ENCODE measurements at places on chromosomes 1 and 21.

GRCh38 chr1:19640363-19641316 lies 3.5 kb upstream of the NBL1 start:
- no peak for DNase-seq

- no peak for DNase-seq
Measured at GRCh38 chr1:25111706-25112105, 120.6 kb downstream of the SYF2 start.

DNA sequence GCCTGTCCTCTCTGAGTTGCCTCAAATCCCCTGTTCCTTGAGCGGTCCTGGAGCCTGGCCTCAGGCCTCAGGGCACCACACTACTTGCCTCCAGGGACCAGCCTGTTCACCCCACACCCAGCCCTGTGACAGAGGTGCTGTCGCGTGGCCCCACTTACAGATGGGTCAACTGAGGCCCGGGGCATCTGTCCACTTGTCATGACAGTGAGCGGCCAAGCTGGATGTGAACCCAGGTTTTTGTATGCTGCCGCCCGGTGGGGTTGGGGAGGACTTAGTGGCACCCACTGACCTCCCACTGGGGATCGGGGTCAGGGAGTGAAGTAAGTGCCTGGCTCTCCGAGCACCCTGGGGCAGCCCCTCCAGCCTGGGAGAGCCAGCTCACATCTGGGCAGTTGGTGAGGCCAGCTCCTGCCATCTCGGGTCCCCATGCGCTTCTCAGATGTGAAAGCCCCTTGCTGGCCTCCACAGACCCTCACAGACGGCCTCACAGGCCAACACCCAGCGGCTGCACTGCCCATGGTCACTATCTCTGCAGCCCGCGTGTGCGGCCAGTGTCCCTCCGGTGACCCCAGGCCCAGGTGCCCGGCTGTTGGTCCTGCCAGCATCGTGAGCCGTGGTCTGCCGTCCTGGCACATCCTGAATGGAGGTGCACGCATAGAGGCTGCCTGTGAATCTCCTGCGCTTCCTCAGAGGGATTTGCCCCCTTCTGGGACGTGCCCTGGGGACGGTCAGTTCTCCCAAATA lies 9.3 kb upstream of the FAAP20 start:
- DNase-seq: no peak

DNA sequence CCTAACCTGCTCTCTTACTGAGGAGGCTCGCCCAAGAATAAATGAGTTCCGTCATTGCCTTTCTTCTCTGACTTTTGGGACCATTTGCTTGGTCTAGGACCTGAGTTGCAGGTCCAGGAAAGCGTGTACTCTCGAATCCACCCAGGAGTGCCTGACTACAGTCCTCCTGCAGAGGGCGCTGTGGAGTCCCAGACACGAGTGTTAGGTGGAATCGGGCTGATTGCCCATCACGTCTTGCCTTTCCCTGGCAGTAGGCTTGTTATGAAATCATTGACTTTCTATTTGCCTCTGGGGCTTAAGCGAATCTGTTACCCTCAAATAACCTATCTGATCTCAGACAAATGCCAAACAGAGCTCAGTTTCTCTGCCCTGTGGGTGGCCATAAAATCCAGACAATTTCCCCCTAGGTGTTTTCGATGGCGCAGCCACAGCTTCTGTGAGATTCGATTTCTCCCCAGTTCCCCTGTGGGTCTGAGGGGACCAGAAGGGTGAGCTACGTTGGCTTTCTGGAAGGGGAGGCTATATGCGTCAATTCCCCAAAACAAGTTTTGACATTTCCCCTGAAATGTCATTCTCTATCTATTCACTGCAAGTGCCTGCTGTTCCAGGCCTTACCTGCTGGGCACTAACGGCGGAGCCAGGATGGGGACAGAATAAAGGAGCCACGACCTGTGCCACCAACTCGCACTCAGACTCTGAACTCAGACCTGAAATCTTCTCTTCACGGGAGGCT lies at the start of gene IL20:
TSS of gene IL20 (plus strand) at position 685 of the 733 bp plus-strand sequence. CDS start 230 bp downstream, outside the sequence.
- peak; percentile 62 for DNase-seq

- no peak for DNase-seq
Measured at GRCh38 chr1:227416156-227416830, 98.0 kb upstream of the CDC42BPA start.

GRCh38 chr1:178030467-178030866 lies 60.6 kb upstream of the SEC16B start:
- no peak for DNase-seq

GRCh38 chr1:211910913-211911485 lies 80.4 kb upstream of the LPGAT1 start:
- DNase-seq: no peak

- DNase-seq: no peak
Measured at GRCh38 chr1:153434746-153435455, 18.6 kb downstream of the S100A7A start.

DNA sequence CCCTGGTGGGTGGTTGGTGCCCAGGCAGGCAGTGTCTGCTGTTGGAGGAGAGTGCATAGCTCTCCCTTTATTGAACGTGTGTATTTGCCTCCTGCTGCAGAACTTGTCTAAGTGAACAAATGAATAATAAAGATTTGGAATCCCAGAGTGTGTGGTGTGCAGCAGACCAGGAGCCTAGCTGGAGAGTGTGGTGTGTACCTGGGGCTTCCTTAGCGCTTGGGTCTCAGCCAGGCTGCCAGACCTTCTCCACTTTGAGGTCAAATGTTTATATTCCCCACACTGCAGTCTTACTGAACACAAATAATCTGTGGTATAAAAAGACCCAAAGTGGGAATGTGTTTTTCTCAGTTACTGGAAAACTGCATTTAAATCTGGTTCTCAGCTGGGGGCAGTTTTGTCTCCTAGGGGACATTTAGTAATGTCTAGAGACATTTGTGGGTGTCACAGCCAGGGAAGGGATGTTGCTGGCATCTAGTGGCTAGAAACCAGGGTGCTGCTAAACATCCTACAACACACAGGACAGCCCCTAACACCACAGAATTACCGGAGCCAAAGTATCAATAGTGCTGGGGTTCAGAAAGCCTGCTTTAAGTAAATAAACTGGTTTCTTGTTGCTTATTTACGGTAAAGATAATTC lies 23.6 kb downstream of the SLC37A1 start:
- DNase-seq: no peak

GRCh38 chr21:32035617-32036016 lies 162.8 kb downstream of the HUNK start:
- DNase-seq: no peak

GRCh38 chr1:9389968-9390367 lies 97.3 kb downstream of the SPSB1 start:
- no peak for DNase-seq

DNA sequence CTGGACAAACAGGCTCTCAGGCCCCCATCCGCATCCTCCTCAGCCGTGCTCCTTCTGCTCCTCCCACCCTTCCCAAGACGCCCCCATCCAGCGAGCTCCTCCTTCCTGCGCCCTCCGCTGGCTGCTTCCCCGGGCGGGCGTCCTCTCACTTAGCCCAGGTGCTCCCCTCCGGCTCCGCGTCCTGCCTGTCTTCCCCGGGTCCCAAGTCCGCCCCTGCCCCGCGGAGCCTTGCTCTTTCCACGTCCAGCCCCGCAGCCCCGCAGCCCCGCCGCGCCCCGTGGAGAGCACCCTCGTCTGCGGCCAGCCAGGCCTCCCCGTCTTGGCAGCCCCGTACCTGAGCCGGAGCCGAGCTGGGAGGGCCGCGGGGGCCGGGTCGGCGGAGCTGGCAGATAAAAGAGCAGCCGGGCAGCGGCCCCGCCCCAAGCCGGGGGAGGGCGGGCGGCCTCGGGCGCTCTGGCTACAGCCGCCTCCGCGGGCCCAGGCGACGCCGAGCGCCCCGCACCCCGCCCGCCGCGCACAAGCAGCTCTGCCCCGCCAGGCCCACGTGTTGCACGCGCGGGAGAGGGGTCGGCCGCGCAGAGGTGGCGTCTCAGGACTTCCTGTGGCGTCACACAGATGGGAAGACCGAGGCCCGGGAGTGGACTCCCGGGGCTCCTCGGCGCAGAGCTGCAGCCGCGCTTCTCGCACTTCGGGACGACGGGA lies at the start of gene PAQR7:
TSS of gene PAQR7 (minus strand) at position 555 of the 702 bp plus-strand sequence. CDS start 11,869 bp downstream, outside the sequence.
- DNase-seq: peak; percentile 51

- DNase-seq: no peak
Measured at GRCh38 chr1:234968451-234968850, 160.2 kb downstream of the TOMM20 start.

DNA sequence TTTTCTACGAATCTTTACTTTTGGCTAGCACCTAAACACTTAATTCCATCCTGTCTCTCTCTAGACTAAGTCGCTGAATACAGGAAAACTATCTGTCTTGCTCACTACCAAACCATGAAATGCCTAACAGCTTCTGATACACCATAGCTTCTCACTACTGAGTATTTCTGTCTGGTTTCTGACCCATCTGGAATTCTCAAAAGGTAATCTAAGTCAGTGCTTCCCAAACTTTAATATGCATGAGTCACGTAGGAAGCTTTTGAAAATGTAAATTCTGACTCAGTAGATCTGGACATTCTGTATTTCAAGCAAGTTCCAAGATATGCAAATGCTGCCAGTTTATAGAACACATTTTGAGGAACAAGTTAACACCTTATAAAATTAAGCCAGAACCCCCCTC lies 9.2 kb upstream of the OVGP1 start:
- DNase-seq: peak; percentile 14

GRCh38 chr1:93638307-93638847 lies 43.3 kb downstream of the BCAR3 start:
- DNase-seq: no peak

GRCh38 chr1:8022395-8023286 lies 3.5 kb downstream of the ERRFI1 start:
- no peak for DNase-seq

- no peak for DNase-seq
Measured at GRCh38 chr21:43930848-43931375, 65.9 kb downstream of the AGPAT3 start.

GRCh38 chr1:162928141-162928540 lies 67.2 kb upstream of the CCDC190 start:
- no peak for DNase-seq

DNA sequence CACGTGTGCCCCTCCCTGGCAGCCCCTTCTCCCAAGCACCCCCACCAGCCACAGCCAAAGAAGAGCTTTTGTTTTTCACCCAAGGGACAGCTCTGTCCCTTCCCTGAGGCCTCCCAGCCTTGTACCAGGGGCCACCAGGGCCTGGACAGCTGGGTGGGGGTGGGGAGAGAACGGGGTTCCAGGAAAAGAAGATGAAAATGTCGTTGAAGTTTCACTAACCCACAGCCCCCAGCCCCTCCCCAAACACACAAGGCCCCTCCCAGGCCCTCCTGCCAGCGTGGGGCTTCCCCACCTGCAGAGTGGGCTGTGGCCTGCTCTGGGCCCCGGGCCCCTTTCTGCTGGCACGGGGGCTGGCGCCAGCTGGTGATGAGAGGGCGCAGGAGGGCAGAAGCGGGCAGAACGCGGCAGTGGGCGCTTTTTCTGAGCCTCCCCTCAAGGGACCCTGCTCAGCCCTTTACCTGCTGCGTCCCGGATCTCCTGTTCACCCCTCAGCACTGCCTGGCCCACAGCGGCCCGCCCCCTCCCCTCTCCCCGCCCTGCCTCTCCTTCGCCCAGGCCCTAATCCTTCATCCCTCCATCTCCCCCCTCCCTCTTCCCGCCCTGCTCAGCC lies 5.5 kb upstream of the ANKRD65 start:
- DNase-seq: no peak

Data from fibroblast of skin of left quadriceps (primary cell).